ENCODE measurements at places on chromosomes 12 and 14.

- DNase-seq, result no peak
These were observed 28.8 kb downstream of the KCTD10 start for GRCh38 chr12:109448272-109448671.

GRCh38 chr12:105487963-105488362, 157.5 kb downstream of the C12orf75 start:
- no peak for DNase-seq

DNA sequence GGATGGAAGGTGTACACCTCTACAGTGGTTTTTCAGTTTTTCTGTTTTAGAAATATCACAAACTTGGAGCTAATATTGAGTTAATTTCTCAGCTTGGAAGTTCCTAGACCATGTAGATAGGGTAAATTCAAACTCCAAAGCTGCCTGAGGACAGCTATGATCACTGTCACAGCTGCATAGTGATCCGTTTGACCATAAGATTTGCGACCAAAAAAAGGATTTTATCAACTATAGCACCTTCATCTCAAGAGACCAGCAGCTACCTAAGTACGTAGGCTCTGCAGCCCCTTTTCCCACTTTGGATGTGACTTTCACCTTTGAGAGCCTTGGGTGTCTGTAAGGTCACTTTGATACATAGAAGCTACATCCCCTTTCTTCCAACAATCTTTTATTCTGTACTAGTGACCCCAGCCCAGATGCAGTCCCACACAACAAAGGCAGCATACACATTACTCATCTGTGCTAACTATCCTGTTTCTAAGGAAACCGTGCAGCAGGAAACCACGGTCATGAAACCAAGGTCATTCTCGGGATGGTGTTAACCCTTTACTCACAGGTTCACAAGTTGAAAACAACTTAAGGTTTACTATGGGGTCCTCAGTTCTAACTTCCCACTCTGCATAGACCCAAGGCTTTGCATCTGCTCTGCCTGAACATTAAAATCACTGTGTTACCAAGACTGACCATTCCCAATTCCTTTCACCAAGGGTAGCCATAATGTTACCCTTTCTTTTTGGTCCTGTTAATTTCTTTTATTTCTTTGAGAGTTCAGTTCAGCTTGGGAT, 75.4 kb downstream of the IFT81 start:
- DNase-seq, result no peak

DNA sequence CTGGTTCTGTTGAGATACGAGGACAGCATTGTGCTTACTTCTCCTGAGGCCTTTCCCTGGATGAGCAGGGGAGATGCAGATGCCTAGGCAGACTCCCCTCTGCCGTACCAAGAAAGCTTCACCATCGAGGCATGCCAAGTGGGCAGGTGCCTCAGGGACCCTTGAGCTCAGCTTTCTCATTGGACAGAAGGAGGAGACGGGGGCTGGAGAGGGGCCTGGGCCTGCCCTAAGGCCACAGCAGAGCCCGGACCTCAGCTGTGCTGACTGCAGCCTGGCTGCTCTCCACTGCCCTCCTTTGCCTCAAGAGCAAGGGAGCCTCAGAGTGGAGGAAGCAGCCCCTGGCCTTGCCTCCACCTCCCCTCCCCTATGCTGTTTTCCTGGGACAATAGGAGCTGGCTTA, 23.4 kb downstream of the SERPINA1 start:
- DNase-seq, result no peak

- no peak for DNase-seq
These were observed 1.9 kb downstream of the TMTC2 start for GRCh38 chr12:82688596-82688995.

- DNase-seq, result no peak
These were observed 164.8 kb downstream of the ATP23 start for GRCh38 chr12:58106195-58106594.

DNA sequence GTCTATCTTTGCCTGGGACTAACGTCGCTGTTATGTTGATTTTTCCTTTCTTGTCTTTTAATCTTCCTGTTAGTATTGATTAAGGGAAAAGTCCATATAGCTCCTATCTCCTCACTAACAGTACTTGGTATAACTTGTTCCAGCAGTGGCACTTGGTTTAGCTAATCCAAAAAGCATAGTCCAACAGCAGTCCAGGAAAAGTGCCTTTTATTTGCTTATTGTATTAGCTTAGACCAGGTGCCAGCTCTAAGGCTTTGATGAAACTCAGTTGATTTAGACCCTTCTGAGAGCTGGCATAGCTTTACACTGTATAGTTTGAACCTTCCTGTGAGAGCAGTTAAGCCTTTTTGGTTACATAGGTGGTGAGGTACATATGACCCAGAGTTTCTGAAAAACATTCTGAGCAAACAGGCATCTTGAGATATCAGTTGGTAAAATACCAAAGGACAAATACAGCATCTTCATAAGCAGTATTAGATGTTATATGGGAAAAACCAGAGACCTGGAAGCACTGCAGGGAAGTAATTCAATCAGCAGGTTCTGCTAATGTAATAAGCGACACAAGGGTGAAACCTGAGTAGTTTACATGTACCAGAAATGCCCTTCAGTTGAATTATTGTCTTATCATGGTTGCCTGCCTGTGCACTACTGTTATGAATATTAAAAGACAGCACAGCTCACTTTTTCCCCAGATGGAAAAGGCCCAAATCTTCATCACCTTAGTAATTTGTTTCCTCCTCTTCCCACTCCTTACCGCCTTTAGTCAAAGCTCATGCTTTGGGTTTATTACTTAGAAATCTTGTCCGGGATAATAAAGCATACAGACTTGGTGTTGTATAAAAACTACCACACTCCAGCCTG, 13.0 kb downstream of the PELI2 start:
- DNase-seq, result no peak

DNA sequence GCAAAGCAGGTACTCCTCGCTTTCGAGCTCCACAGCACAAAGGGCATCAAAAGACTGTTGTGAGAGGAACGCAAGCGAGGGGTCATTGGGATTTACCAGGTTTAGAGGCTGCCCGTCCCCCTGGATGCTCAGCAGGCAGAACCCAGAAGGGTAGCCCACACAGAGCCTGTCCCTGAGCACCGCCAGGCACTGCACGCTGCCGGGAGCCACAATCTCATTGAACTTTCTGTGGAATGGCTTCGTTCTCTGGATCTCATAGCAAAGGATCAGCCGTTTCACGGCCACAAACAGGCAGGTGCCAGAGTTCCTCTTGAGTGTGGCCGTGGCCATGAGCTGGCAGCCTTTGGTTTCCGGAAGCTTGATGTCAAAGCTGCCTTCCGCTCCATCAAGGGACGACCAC, 21.5 kb downstream of the AMN start:
- DNase-seq, result peak; percentile 25

GRCh38 chr12:82608706-82609105, 78.0 kb upstream of the TMTC2 start:
- DNase-seq, result no peak

- DNase-seq, result no peak
These were observed 74.1 kb downstream of the PITPNM2 start for GRCh38 chr12:123076604-123077297.

- DNase-seq, result no peak
These were observed 15.0 kb downstream of the C1S start for GRCh38 chr12:7075518-7075917.

DNA sequence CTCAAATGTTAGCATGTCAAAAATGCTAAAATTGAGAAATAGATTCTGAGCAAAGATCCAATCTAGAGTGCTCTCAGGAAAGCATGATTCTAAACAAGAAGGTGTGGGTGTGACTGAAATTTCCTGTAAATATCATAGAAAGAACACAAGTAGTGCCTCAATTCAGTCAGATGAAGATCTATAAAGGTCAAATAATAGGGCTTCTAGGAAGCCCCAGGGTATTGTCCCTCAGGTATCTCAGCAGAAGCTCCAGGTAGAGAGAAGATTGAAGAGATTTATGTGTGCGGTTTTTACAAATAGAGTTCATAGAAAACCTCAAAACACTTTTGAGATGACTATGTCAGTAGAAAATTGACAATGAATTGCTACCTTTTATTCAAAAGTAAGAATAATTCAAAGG, 13.0 kb downstream of the KLRD1 start:
- DNase-seq, result no peak

DNA sequence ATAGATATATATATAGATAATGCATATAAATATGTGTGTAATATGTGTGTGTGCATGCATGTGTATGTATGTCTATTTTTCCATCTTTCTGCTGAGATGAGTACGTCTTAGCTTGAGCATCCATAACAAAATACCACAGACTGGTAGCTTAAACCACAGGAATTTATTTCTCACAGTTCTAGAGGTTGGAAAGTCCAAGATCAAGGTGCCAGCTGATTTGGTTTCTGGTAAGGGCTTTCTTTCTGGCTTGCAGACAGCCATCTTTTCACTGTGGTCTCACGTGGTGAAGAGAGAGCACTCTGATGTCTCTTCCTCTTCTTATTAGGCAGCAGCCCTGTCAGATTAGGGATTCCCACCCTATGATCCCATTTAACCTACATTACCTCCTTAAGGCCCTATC, 47.3 kb downstream of the ACSM4 start:
- no peak for DNase-seq

DNA sequence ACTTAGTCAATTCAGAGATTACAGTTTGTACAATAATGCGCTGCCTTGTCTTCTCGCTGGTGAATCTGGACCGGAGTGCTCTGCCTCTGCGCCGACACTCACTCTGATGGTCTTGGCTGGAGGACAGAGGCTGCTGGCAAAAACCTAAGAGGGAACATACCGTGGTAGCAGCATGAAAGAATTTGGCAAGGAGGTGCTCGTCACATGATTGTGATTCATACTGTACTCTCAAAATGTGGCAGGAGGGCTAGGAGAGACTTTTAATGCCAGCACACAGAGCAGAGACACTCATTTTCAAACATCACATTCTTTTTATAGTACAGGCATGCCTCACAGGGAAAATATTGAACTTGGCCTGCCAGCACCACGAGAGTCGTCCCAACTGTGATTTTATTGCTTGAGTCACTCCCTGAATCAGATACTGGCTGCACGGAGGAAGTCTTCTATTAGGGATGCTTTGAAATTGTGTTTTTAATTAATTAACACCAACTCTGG, 67.8 kb downstream of the HMGA2 start:
- DNase-seq, result peak; percentile 75

DNA sequence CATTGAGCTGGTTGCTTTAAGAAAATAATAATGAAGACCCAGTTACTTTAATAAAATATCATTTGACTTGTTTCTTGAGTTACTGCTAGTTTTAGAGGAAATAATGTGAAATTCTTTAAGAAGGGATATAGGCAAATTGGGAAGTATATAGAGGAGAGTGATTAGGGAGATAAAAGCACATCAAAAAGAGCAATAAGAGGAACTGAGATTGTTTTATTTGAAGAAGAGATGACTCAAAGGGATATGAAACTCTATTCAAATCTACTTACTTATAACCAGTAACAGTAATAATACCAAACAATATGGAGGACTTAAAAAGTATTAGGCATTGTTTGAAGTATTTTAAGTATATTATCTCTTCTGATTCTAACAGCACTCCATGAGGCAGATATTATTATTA, 37.1 kb downstream of the LRRK2 start:
- DNase-seq, result no peak

GRCh38 chr12:56658921-56659320, 13.1 kb upstream of the ATP5F1B start:
- no peak for DNase-seq

GRCh38 chr14:53880761-53881160, 75.9 kb downstream of the BMP4 start:
- DNase-seq, result no peak

GRCh38 chr12:116689521-116689920, 48.3 kb downstream of the SPRING1 start:
- DNase-seq, result no peak

DNA sequence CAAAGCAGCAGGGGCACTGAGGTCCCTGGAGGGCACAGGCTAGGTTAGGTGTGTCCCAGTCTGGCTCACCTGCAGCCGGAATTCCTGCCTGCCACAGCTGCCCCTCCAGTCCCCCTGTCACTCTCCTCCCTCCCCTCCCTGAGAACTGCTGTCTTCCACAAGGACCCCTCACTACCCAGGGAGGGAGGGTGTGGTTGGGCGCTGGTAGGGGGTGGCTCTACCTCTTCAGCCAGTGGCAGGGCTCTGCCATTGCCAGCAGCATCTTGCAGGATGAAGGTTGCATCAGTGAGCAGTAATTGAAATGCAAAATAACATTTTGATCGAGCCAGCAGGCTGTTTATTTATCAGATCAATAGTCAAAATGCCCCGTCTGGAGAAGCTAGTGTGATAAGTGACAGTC, 45.7 kb downstream of the ESRRB start:
- DNase-seq, result no peak

GRCh38 chr12:11071414-11071813, 9.3 kb upstream of the TAS2R46 start:
- DNase-seq, result no peak

DNA sequence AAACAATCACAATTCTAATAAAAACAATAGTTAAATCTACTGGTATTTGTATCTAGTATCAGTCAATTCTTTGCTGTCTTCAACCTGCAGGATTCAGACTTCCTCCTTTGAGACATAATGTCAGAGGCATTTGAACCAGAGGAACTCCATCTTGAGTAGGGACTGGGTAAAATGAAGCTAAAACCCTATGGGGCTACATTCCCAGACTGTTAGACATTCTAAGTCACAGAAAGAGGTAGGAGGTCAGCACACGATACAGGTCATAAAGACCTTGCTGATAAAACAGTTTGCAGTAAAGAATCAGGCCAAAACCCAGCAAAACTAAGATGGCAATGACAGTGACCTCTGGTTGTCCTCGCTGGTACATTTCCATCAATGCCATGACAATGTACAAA, 48.2 kb upstream of the MAP3K9 start:
- DNase-seq, result no peak

GRCh38 chr14:61388976-61389576, 67.7 kb downstream of the PRKCH start:
- DNase-seq, result no peak

DNA sequence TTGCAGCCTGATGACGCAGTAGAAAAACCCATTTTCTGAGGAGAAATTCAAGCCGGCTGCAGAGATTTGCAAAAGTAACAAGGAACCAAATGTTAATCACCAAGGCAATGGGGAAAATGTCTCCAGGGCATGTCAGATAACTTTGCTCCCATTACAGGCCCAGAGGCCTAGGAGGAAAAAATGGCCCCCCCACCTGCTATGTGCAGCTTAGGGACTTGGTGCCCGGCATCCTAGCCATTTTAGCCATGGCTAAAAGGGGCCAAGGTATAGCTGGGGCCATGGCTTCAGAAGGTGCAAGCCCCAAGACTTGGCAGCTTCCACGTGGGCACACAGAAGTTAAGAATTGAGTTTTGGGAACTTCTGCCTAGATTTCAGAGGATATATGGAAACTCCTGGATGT, 351.9 kb downstream of the RGS6 start:
- no peak for DNase-seq

- no peak for DNase-seq
These were observed 21.2 kb downstream of the FGF6 start for GRCh38 chr12:4424422-4424821.

DNA sequence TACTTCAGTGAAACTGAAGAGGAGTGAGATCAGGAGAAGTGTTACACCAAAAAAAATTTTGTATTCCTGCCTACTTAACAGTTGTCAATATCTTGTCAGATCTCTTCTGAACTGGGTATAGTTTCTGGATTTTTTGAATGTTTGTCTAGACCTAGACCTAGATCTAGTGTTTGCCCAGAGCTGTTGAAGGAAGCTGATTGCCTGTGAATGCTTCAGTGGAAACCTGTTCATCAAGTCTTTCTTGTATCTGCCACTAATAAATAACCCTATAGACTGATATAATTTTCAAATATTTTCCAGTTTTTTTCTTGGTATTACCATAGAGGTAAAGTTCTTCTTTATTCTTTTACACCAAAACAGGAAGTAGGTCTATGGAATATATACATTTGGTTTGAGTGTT, 781.5 kb upstream of the FBXO33 start:
- DNase-seq, result no peak

GRCh38 chr14:103867523-103867953, 20.2 kb upstream of the PPP1R13B start:
- peak; percentile 77 for DNase-seq

GRCh38 chr14:72315714-72316113, 383.5 kb downstream of the RGS6 start:
- DNase-seq, result no peak

Measured in Right ventricle myocardium superior (tissue), 1 donor.